ENCODE measurements at places on chromosomes 5 and 9. TPM values are rescaled to one million over a fixed set of nuclear protein-coding genes. Genes with fewer than 3 reads are reported as not detected.

The NR4A3 gene
- total RNA-seq = 19.9 TPM

The IFNA10 gene
- total RNA-seq = not detected

The ELOVL7 gene
- total RNA-seq = 0.43 TPM

The SLC27A6 gene
- 15.2 TPM for total RNA-seq

The WNK2 gene
- 132 TPM for total RNA-seq

The STC2 gene
- 16.0 TPM for total RNA-seq

The GAPVD1 gene
- 26.0 TPM for total RNA-seq

The IL4 gene
- total RNA-seq = not detected

The WDR38 gene
- total RNA-seq = not detected

The ZNF354B gene
- total RNA-seq = 8.2 TPM

The ABCA1 gene
- total RNA-seq = 7.9 TPM

The SPINK6 gene
- not detected for total RNA-seq

The FCN2 gene
- total RNA-seq = not detected

The SPINK4 gene
- not detected for total RNA-seq

The KCNIP1 gene
- total RNA-seq = not detected

The VCAN gene
- total RNA-seq = 72.0 TPM

The TMC1 gene
- total RNA-seq = not detected

The FKBP15 gene
- total RNA-seq = 14.7 TPM

The WASHC1 gene
- total RNA-seq = 3.3 TPM

All from right atrium auricular region (tissue), 2 donors.